PC-9 (cell line): ENCODE measurements at places on chromosomes 5 and 9. TPM values are rescaled to one million over a fixed set of nuclear protein-coding genes. Genes with fewer than 3 reads are reported as not detected.
A peak's percentile ranks its signal among the peaks of the same experiment; 100 is the strongest.

DNA sequence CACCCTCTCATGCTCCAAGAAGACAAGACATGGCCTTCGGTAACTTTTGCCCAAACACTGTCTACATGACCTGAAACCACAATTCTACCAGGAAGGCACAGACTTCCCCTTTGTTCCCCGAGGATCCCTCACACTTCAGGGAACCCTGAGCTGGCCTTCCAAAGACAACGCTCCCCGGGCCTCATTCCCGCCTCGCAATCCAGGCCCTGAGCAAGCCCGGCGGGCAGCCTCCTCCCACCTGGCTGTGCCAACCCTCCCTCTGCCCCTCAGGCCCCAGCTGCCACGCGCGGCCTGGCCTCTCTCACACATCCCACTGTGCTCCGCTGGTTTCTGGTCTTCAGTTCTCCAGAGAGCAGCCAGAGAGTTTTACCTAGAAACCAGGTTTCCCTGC, 7.3 kb downstream of the QSOX2 start:
- H3K4me3 ChIP-seq, result no peak overlapping the region
- H3K4me1 ChIP-seq, result no peaks in the 10 kb centered on the region
- no peak for DNase-seq
- no peaks in the 10 kb centered on the region for H3K36me3 ChIP-seq

- no peak overlapping the region for H3K27ac ChIP-seq
- no peaks in the 10 kb centered on the region for H3K27me3 ChIP-seq
- H3K36me3 ChIP-seq, result peaks cover 43% of the 10 kb centered on the region
- no peak overlapping the region for H3K4me3 ChIP-seq
- no peak for DNase-seq
Measured at GRCh38 chr5:150024346-150024984, 23.9 kb downstream of the HMGXB3 start.

DNA sequence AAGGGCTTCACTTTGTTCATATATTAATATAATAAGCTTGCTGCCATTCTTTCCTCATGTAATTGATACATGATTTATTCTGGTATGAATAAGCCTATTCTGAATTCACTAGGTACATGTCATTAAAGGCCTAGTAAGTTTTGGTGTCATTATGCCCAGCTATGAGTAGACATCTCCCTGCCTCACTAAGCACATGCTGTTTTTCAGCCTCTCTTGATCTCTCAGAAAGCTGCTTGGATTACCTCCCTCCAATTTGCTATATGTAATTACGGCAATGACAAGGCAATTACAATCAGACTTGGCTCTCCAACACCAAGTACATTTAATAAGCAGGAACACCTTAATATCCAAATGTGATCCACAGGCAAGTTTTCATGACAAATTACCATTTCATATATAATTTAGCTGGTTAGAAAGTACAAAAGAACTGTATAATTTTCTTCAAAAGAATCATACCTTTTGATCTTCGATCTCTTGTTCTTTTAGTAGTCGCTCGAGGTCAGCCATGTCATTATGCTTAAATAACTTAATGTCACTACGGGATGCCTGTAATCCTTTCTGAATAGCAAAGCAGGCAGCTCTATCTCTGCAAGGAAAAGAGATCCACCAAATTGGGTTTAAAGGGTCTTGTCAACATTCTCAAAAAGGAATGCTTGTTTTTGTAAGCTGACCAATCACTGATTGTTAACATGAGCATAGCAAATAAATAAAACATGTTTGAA, 56.3 kb downstream of the SPTLC1 start:
- H3K4me1 ChIP-seq, result no peaks in the 10 kb centered on the region
- H3K4me3 ChIP-seq, result no peak overlapping the region
- no peak for DNase-seq
- no peak overlapping the region for H3K27ac ChIP-seq
- peaks cover 19% of the 10 kb centered on the region for H3K36me3 ChIP-seq
- H3K27me3 ChIP-seq, result no peaks in the 10 kb centered on the region

GRCh38 chr5:31993165-31993961, 180.8 kb downstream of the GOLPH3 start:
- H3K4me1 ChIP-seq, result no peaks in the 10 kb centered on the region
- no peaks in the 10 kb centered on the region for H3K36me3 ChIP-seq
- no peak overlapping the region for H3K4me3 ChIP-seq
- no peak for DNase-seq
- H3K27me3 ChIP-seq, result peaks cover 87% of the 10 kb centered on the region

GRCh38 chr9:88242879-88243278, 104.6 kb upstream of the SPATA31C2 start:
- no peaks in the 10 kb centered on the region for H3K27me3 ChIP-seq
- DNase-seq, result no peak
- H3K27ac ChIP-seq, result no peak overlapping the region
- H3K36me3 ChIP-seq, result no peaks in the 10 kb centered on the region

GRCh38 chr5:32960340-32961058, 249.4 kb downstream of the NPR3 start:
- H3K27ac ChIP-seq, result no peak overlapping the region
- DNase-seq, result no peak
- H3K4me3 ChIP-seq, result no peak overlapping the region
- H3K4me1 ChIP-seq, result no peaks in the 10 kb centered on the region

GRCh38 chr5:115579747-115580173, 22.5 kb downstream of the TICAM2 start:
- H3K4me1 ChIP-seq, result peaks cover 17% of the 10 kb centered on the region; the same call in 1 of the 2 replicates
- no peak overlapping the region for H3K27ac ChIP-seq
- DNase-seq, result no peak

- H3K27me3 ChIP-seq, result peaks cover 94% of the 10 kb centered on the region
- H3K4me3 ChIP-seq, result no peak overlapping the region
- H3K36me3 ChIP-seq, result no peaks in the 10 kb centered on the region
- no peaks in the 10 kb centered on the region for H3K4me1 ChIP-seq
- H3K27ac ChIP-seq, result no peak overlapping the region
Measured at GRCh38 chr9:91900055-91900796, 49.8 kb downstream of the ROR2 start.

- no peaks in the 10 kb centered on the region for H3K4me1 ChIP-seq
- H3K4me3 ChIP-seq, result no peak overlapping the region
- no peaks in the 10 kb centered on the region for H3K36me3 ChIP-seq
- no peak for DNase-seq
- H3K27ac ChIP-seq, result no peak overlapping the region
Measured at GRCh38 chr5:117792476-117792875, 1195.9 kb downstream of the DTWD2 start.

GRCh38 chr5:78129597-78129996, 164.9 kb downstream of the AP3B1 start:
- no peaks in the 10 kb centered on the region; the same call in 1 of the 2 replicates for H3K36me3 ChIP-seq
- no peak for DNase-seq
- no peak overlapping the region for H3K4me3 ChIP-seq
- H3K27ac ChIP-seq, result no peak overlapping the region

DNA sequence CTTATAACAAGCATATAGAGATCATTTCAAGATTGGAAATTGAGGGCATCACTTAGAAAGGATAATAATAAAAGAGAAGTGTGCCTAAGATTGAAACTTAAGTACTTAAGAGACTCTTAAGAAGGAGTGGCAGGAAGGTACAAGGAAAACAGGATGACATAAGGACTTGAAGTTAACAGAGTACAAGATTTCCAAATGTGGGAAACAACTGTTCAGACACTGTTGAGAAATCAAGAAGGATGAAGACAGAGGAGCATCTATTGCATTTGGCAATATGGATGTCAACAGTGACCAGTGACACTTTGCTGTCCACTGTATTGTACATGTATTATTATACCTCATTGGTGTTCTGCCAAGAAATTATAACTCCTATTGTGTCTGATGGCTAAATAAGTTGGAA, 157.8 kb upstream of the PTGER4 start:
- no peaks in the 10 kb centered on the region for H3K27me3 ChIP-seq
- DNase-seq, result no peak

- no peak overlapping the region for H3K4me3 ChIP-seq
- 0 out of 2 replicates have a peak overlapping the region, but pooled peaks have one; percentile 13 for H3K27ac ChIP-seq
- DNase-seq, result peak; percentile 81
Measured at GRCh38 chr5:157464519-157465171, 4.6 kb downstream of the NIPAL4 start.

- no peak within 1 kb of the TSS for H3K27ac ChIP-seq
- H3K36me3 ChIP-seq, result no peaks in the 10 kb centered on the region
- no peaks in the 10 kb centered on the region for H3K4me1 ChIP-seq
- H3K4me3 ChIP-seq, result peak within 1 kb of the TSS; percentile 59
- no peaks in the 10 kb centered on the region for H3K27me3 ChIP-seq
Measured at GRCh38 chr5:132746954-132747615, at the start of gene CCNI2. TSS of gene CCNI2 (plus strand) at chr5:132747426. CDS start at chr5:132747496, 70 bp downstream.

GRCh38 chr5:43040287-43041098, at the start of gene ANXA2R:
TSS of gene ANXA2R (minus strand) at chr5:43040319. CDS start at chr5:43040046, 273 bp downstream.
- peak within 1 kb of the TSS; percentile 76 for H3K4me3 ChIP-seq
- DNase-seq, result peak; percentile 97
- H3K27me3 ChIP-seq, result no peaks in the 10 kb centered on the region
- peak within 1 kb of the TSS; percentile 60 for H3K27ac ChIP-seq
- no peaks in the 10 kb centered on the region for H3K36me3 ChIP-seq
- peaks cover 1% of the 10 kb centered on the region; the same call in 1 of the 2 replicates for H3K4me1 ChIP-seq

GRCh38 chr9:73239570-73240265, 88.1 kb downstream of the ANXA1 start:
- no peak for DNase-seq
- no peak overlapping the region for H3K4me3 ChIP-seq
- no peak overlapping the region for H3K27ac ChIP-seq
- H3K4me1 ChIP-seq, result no peaks in the 10 kb centered on the region

DNA sequence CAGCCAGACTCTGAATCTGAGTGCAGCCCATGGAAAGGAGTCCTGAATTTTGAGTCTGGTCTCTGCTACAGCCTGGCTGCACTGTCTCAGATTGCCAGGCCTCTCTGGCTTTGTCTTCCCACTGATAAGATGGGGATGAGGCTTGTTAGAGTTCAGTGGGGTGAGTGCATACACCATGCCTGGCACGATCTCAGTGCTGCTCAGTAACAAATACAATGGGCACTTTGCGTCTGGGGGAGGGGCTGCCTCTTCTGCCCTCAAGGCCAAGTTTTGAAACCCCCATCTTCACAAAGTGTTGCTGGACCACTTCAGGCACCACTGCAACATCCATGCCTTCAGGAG, 49.0 kb downstream of the PPARGC1B start:
- no peak overlapping the region for H3K27ac ChIP-seq
- H3K4me1 ChIP-seq, result peaks cover 38% of the 10 kb centered on the region
- DNase-seq, result no peak
- H3K36me3 ChIP-seq, result no peaks in the 10 kb centered on the region

DNA sequence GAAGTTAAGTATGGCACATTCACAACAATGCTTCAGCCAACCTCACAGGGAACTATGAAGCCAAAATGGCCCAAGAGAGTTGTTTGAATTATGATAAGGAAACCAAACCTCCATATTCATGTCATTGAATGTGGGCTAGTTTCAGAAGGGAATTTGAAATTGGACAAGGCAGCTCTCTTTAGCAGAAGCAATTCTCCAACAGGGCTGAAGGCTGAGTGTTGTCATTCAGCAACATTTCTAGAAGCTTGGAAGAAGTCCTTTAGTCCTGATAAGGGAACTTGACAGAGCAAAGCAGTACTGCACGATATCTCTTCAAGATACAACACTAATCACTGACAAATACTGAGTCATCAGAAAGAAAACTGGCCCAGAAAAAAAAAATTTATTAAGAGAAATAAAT, 115.4 kb downstream of the SLC25A46 start:
- H3K27me3 ChIP-seq, result no peaks in the 10 kb centered on the region
- H3K4me1 ChIP-seq, result peaks cover 7% of the 10 kb centered on the region; the same call in 1 of the 2 replicates
- H3K4me3 ChIP-seq, result no peak overlapping the region
- no peak for DNase-seq

DNA sequence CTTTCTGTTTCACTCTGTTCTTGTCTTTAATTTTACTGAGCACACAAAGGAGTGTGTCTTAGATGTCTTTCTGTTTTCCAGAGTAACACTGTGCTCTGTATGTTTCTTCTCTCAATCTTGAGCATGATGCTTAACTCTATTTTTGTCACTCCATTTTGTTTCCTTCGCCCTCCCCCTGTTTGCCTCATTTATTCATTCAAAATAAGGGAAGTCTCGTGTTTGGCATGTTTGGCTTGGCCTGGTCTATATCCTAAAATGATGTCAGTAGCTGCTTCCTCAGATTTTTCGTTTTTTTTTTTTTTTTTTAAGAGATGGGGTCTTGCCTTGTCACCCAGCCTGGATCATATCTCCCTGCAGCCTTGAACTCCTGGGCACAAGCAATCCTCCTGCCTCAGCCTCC, 22.0 kb downstream of the ZNF618 start:
- H3K4me1 ChIP-seq, result no peaks in the 10 kb centered on the region
- no peak overlapping the region for H3K27ac ChIP-seq
- H3K4me3 ChIP-seq, result no peak overlapping the region
- H3K27me3 ChIP-seq, result peaks cover 57% of the 10 kb centered on the region

DNA sequence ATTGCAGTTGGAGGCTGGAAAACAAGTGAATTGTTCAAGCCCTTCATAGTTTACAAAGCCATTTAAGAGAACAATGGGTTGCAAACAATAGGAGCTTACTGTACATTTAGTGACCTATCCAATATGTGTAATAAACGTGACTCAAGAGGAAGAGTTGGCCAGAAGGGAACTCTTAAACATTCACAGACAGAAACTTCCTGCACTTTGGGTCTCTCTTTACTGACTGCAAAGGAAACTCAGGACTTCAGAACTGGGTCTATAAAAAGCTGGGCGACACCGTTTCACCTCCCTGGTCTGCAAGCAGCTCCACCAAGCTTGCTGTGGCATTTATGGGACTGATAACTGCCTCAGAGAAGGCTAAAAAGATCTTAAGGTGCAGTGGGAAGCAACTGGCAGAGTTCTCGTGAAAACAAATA, 48.7 kb upstream of the SPATA31D4 start:
- H3K27me3 ChIP-seq, result no peaks in the 10 kb centered on the region
- no peaks in the 10 kb centered on the region for H3K36me3 ChIP-seq
- H3K4me3 ChIP-seq, result no peak overlapping the region
- H3K4me1 ChIP-seq, result no peaks in the 10 kb centered on the region
- DNase-seq, result no peak

GRCh38 chr9:99818500-99818899, 3.2 kb upstream of the NR4A3 start:
- 0 out of 2 replicates have a peak, but pooled peaks cover 8% of the 10 kb centered on the region for H3K27me3 ChIP-seq
- no peak overlapping the region for H3K27ac ChIP-seq
- peak overlapping the region; percentile 87 for H3K4me3 ChIP-seq
- peaks cover 28% of the 10 kb centered on the region for H3K4me1 ChIP-seq

GRCh38 chr5:57386958-57387357, 95.7 kb downstream of the ACTBL2 start:
- H3K36me3 ChIP-seq, result no peaks in the 10 kb centered on the region
- no peaks in the 10 kb centered on the region for H3K27me3 ChIP-seq
- no peak for DNase-seq
- H3K27ac ChIP-seq, result no peak overlapping the region

DNA sequence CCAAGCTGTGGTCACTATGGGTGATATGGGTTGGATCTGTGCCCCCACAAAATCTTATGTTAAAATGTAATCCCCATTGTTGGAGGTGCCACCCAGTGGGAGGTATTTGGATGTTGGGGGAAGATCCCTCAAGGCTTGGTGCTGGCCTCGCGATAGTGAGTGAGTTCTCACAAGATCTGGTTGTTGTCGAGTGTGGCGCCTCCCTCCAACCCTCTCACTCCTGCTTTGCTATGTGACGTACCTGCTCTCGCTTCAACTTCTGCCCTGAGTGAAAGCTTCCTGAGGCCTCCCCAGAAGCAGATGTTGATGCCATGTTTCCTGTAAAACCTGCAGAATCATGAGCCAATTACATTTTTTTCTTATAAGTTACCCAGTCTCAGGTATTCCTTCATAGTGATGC, 35.5 kb downstream of the UGT3A2 start:
- peaks cover 34% of the 10 kb centered on the region for H3K27me3 ChIP-seq
- H3K27ac ChIP-seq, result no peak overlapping the region
- no peaks in the 10 kb centered on the region for H3K36me3 ChIP-seq

Gene GABBR2
- total RNA-seq, result 0.76 and 0.98 TPM in 2 replicates

Gene ANXA2R
- 3.6 and 6.3 TPM in 2 replicates for total RNA-seq

Gene SPINK4
- total RNA-seq, result not detected in 2 replicates

Gene IL4
- total RNA-seq, result not detected in 2 replicates

Gene IRX1
- total RNA-seq, result not detected in 2 replicates

Gene SSBP2
- 3.5 and 6.4 TPM in 2 replicates for total RNA-seq

Gene OR13J1
- not detected in 2 replicates for total RNA-seq

Gene MEGF10
- total RNA-seq, result not detected in 2 replicates

Gene DNAH5
- 9.5 and 9.7 TPM in 2 replicates for total RNA-seq

Gene PRUNE2
- total RNA-seq, result 0.20 TPM in 1 of 2 replicates, not detected in the other
